ENCODE measurements at places on chromosomes 16 and 17. TPM values are rescaled to one million over a fixed set of nuclear protein-coding genes. Genes with fewer than 3 reads are reported as not detected.

HEATR9 gene
- total RNA-seq: not detected

KRTAP3-1 gene
- not detected for total RNA-seq

EFCAB13 gene
- total RNA-seq: 0.66 TPM

DBNDD1 gene
- 18.1 TPM for total RNA-seq

GRCh38 chr17:75350706-75351105 lies 54.8 kb downstream of the GRB2 start:
- DNase-seq: no peak

GRCh38 chr17:41965694-41966462 lies 717 bp upstream of the CNP start:
- DNase-seq: peak; percentile 12

GRCh38 chr17:42017866-42018200 lies 594 bp upstream of the DNAJC7 start:
- DNase-seq: no peak

DNA sequence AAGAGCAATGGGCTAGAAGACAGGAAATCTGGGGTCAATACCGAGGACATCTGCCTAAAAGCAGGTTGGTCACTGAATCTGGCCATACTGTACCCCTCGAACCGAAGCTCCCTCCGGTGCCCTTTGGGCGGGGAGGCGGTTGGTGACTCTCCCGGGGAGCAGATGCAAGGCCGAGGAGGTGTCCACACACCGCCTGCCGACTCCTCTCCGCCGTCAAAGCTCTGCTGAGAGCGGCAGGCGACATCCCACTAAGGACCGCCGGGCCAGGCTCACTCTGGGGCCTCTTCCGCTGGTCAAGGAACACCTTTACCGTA lies 458 bp downstream of the ZNF200 start:
- no peak for DNase-seq
